Breast epithelium (tissue), 4 donors: ENCODE measurements at places on chromosomes 2 and 18. TPM values are rescaled to one million over a fixed set of nuclear protein-coding genes. Genes with fewer than 3 reads are reported as not detected.

GRCh38 chr2:116645155-116645554, 1169.3 kb upstream of the DDX18 start:
- H3K4me3 ChIP-seq = no peak overlapping the region
- H3K27ac ChIP-seq = no peak overlapping the region
- H3K36me3 ChIP-seq = no peaks in the 10 kb centered on the region
- DNase-seq = no peak
- H3K4me1 ChIP-seq = no peaks in the 10 kb centered on the region

- H3K27me3 ChIP-seq = no peaks in the 10 kb centered on the region
- peaks cover 41% of the 10 kb centered on the region for H3K4me1 ChIP-seq
- H3K4me3 ChIP-seq = no peak overlapping the region
- no peak for DNase-seq
These were observed 144.1 kb downstream of the ZFP36L2 start for GRCh38 chr2:43082111-43082894.

GRCh38 chr2:118223511-118223991, 135.3 kb downstream of the INSIG2 start:
- H3K4me1 ChIP-seq = no peaks in the 10 kb centered on the region
- no peak for DNase-seq
- H3K27ac ChIP-seq = no peak overlapping the region
- no peaks in the 10 kb centered on the region for H3K36me3 ChIP-seq
- peaks cover 70% of the 10 kb centered on the region for H3K27me3 ChIP-seq

- no peaks in the 10 kb centered on the region for H3K27me3 ChIP-seq
- no peak overlapping the region for H3K27ac ChIP-seq
- no peak overlapping the region for H3K4me3 ChIP-seq
- DNase-seq = no peak
- H3K4me1 ChIP-seq = no peaks in the 10 kb centered on the region
- no peaks in the 10 kb centered on the region for H3K36me3 ChIP-seq
These were observed 573.5 kb upstream of the SETBP1 start for GRCh38 chr18:44107187-44107586.

GRCh38 chr2:23603156-23603555, 218.2 kb downstream of the KLHL29 start:
- no peak overlapping the region for H3K27ac ChIP-seq
- H3K36me3 ChIP-seq = no peaks in the 10 kb centered on the region
- H3K27me3 ChIP-seq = no peaks in the 10 kb centered on the region
- no peak for DNase-seq

DNA sequence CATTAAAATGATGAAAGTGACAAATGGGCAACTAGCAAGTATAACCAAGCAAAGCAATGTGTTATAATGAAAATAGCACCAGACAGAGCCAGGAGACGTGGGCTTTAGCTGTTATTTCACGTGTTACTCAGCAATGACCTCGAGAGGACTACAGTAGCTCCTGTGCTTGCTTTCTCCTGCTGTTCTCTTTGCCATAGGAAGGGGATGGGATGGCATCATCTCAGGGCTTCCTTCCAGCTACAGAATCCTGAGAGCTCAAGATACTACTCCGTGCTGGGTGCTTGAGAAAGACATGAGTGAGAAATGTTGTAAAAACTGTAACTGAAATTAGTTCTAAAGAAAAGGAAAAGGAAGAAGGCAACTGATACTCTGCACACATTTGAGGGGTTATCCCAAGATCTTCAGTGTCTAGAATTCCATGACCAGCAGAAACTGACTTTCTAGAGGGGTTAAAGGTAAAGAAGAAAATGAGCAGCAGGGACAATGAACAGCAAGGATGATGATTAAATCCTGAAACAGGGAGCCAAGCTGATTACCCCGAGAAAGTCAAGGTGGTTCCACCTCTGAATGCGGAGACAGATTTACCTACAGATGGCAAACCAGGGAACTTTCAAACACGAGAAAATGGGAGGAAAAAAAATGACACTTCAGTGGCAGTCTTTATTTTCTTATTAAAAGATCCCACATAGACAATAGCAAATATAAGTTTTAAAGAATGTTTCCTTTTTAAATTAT, 33.4 kb downstream of the GAREM1 start:
- H3K4me1 ChIP-seq = no peaks in the 10 kb centered on the region
- no peaks in the 10 kb centered on the region for H3K36me3 ChIP-seq
- no peaks in the 10 kb centered on the region for H3K27me3 ChIP-seq
- no peak overlapping the region for H3K27ac ChIP-seq

GRCh38 chr2:168471163-168471475, 15.0 kb downstream of the CERS6 start:
- no peaks in the 10 kb centered on the region for H3K4me1 ChIP-seq
- no peaks in the 10 kb centered on the region for H3K36me3 ChIP-seq
- no peak overlapping the region for H3K27ac ChIP-seq
- DNase-seq = no peak
- H3K4me3 ChIP-seq = no peak overlapping the region

GRCh38 chr2:186697536-186697935, 3.7 kb downstream of the FAM171B start:
- H3K4me3 ChIP-seq = no peak overlapping the region
- H3K27ac ChIP-seq = no peak overlapping the region
- H3K27me3 ChIP-seq = no peaks in the 10 kb centered on the region
- no peaks in the 10 kb centered on the region for H3K4me1 ChIP-seq
- no peaks in the 10 kb centered on the region for H3K36me3 ChIP-seq

GRCh38 chr2:32777714-32778113, 149.9 kb downstream of the TTC27 start:
- no peak overlapping the region for H3K27ac ChIP-seq
- no peak overlapping the region for H3K4me3 ChIP-seq

GRCh38 chr18:44093253-44093652, 587.4 kb upstream of the SETBP1 start:
- DNase-seq = no peak
- no peaks in the 10 kb centered on the region for H3K4me1 ChIP-seq
- no peak overlapping the region for H3K4me3 ChIP-seq
- H3K27me3 ChIP-seq = no peaks in the 10 kb centered on the region
- no peak overlapping the region for H3K27ac ChIP-seq

GRCh38 chr2:38315707-38316333, 61.3 kb downstream of the ATL2 start:
- no peaks in the 10 kb centered on the region for H3K4me1 ChIP-seq
- no peak for DNase-seq
- H3K27ac ChIP-seq = no peak overlapping the region
- peaks cover 7% of the 10 kb centered on the region for H3K36me3 ChIP-seq
- no peak overlapping the region for H3K4me3 ChIP-seq

GRCh38 chr2:168169097-168169745, 78.2 kb downstream of the STK39 start:
- no peak overlapping the region for H3K27ac ChIP-seq
- H3K4me1 ChIP-seq = no peaks in the 10 kb centered on the region
- H3K27me3 ChIP-seq = no peaks in the 10 kb centered on the region
- H3K4me3 ChIP-seq = no peak overlapping the region

The ACMSD gene
- not detected for total RNA-seq

The CRACDL gene
- total RNA-seq = 12.1 TPM

The MC5R gene
- total RNA-seq = not detected

The GPR35 gene
- 1.6 TPM for total RNA-seq

The UGT1A5 gene
- not detected for total RNA-seq

The RAB6C gene
- 3.2 TPM for total RNA-seq

The DLGAP1 gene
- total RNA-seq = 5.2 TPM
